ENCODE measurements at places on chromosomes 13 and 19.
A peak's percentile ranks its signal among the peaks of the same experiment; 100 is the strongest.

DNA sequence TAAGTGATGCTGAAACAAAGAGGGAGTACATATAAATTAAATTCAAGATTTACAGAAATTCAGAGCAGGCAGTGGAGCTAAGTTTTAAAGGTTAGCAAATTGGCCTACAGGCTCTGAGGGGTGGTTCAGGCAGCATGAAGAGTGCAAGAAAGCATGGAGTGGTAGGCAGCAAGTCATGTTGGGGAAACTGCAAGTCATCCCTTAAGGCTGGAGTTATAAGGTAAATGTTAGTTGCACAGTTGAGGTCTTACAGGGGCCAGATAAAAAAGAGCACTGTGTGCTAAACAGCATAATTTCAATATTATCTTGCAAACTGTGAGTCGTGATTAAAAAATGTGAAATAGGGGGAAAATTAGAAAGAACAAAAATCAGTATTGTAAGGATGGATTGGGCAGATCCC is 106.2 kb downstream of the VWA8 start:
- no peak for DNase-seq

DNA sequence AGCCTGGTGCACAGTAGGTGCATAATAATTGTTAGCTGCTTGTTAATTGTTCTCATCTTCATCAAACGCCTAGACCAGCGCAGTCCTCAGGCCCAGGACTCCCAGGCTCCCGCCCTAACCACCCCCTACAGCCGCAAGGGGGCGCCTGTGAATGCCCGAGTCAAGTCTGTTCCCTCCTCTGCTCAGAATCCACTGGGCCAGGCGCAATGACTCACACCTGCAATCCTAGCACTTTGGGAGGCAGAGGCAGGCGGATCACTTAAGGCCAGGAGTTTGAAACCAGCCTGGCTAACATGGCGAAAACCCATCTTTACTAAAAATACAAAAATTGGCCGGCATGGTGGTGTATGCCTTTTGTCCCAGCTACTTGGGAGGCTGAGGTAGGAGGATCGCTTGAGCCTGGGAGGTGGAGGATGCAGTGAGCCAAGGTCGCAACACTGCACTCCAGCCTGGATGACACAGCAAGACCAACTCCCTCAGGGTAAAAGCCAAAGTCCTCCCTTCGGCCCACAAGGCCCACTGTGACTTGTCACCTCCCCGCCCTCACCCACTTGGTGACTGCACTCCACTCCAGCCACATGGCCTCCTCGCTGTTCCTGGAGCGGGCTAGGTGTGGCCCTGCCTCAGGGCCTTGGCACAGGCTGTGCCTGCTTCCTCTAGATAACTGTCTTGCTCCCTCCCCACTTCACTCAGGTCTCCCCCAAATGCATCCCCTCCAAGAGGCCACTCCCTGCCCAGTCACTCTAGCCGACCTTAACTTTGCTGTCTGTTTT is 9.1 kb downstream of the ZNF653 start:
- no peak for DNase-seq

DNA sequence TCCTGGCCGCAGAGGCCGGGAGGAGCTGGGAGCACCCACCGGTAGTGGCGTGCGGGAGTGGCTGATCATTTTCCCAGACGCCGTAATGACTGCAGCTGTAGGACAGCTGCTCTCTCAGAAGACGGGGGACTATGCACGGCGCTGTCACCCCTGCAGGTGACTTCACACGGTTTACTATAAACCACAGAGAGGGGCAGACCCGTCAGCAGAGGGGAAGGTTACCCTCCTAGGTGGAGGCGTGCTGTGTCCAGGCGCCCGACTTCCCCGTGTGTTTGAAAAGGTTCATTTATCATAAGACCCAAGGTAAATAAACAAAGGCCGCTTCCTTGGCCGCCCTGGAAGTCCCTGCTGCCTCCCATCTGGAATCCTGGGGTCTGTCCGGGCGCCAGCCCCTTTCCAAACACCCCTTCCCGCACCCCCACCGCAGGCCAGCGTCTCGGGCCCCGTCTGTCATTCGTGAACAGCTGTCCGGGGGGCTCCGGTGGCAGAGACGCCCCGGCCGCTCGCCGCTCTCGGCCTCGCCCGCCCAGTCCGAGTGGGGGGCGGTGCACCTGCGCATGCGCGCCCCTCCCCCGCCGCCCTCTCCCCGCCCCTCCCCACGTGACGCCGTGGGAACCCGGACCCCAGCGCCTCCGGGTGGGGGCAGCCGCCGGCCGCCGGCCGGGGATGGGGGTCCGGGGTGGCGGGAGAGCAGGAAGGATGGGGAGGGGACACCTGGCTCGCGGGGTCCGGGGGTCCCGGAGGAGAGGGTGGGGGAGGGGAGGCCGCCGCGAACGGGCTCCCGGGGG is 915 bp downstream of the SHC2 start:
- peak; percentile 43 for DNase-seq

DNA sequence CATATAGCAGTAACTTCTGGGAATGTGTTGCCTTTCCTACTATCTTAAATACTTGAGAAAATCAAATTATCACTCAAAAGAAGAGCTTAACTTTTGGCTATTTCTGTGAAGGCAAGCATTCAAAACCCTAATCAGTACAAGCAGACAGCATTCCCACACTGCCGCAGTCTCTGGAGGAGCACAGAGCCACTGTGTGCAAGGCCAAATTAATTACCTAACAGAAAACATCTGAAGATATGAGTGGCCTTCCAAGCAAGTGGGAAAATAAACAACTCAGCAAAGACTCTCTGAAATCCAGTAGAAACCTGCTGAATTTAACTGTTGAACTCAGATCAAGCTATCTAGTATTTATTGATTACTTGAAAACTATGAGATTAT is 68.2 kb downstream of the COL4A1 start:
- no peak for DNase-seq

- no peak for DNase-seq
These were observed 1.9 kb downstream of the PTPRS start for GRCh38 chr19:5338656-5339197.

DNA sequence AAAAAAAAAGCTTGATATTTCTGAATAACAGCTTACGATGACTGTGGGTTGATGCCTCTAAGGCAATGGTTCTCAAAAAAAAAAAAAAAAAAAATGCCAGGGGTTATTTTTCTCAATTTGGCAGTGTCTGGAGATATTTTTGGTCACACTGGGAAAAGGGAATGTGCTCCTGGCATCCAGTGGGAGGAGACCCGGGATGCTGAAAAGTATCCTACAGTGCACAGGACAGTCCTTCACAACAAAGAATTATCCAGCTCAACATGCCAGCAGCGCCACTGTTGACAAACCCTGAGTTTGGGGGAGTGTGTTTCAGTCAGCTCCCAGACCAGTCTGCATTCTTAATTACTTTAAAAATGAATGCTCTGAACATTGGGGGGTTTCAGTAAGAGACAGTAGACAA is 54.5 kb downstream of the FLT3 start:
- no peak for DNase-seq

DNA sequence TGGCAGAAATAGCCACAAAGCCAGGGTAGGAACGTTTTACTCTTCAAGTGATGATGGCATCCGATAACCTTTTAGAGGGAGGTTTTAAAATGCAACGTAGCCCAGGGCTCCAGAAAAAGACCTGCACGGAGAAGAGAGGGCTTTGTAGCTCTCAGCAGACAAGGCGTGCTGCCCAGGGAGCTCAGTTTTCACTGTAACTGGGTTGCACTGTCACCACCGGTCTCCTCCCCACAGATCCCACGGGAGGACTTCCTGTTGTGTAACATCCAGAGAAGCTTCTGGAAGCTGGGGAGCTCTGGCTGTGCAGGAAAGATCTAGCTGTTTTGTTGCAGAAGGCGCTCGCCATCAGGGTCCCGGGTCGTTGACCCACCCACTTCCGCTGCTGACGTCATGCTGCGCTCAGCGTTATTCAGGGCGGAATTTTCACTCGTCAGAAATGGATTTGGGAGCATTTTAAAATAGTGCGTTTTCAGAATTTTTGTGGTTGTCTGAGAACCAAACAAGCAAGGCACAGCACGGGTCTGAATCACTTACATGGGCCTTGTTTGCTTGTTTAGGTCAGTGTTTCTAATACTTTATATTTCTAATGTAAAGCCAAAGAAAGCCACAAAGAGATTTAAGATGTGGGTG is 50.8 kb downstream of the ATP11A start:
- DNase-seq: no peak

DNA sequence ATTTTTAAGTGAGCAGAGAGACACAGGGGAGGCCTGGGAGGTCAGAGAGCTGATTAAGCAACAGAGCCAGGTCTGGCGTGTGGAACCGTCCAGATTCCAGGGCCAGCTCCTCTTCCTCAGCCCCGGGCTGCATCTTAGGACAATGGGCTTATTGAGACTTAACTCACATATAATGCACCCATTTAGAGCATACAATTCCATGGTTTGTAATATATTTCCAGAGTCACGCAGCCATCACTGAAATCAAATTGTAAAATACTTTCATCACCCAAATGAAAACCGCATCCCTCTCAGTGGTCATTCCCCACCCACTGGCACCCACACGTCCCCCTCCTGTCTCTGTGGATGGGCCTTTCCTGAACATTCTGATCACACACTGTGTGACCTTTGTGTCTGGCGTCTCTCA is 2.1 kb upstream of the HMG20B start:
- DNase-seq: no peak

DNA sequence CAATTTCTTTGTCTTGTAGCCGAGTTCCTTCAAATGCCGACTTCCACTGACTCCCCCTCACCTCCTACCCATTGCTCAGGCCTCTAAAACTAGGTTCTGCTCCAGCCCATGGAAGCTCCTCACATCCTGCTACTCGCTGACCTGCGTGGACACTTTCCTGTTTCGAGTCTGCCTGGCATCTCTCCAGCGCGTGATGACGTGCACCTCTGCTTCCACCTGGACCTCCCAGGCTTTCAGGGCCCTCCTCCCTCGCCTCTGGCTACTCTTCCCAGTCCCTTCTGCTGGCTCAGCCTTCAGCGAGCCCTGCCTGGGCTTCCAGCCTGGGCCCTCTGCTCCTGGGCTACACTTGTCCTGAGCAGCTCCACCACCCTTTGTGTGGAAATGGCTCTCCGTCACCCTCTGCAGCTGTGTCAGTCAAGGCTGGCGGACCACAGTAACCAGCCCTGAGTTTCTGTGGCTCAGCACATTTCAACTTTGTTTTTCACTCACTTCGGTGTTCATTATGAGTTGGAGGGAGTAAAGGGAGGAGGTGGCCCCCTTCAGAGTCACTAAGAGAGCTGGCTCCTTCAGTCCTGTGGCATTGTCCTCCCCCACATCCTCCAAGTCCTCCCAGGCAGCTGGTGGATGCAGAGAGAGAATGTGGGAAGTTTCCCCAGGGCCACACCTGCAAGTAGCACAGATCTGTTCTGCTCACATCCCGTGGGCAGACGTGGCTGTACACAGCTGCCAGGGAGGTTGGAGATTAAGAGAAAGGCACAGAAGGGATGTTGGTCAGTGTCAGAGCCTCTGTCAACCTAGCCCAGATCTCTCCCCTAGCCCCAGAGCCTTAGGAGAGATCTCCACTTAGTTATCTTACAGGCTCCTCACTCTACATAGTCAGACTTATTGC is 49.4 kb downstream of the SERP2 start:
- no peak for DNase-seq

- no peak for DNase-seq
These were observed 2.3 kb downstream of the PODNL1 start for GRCh38 chr19:13935765-13936510.

DNA sequence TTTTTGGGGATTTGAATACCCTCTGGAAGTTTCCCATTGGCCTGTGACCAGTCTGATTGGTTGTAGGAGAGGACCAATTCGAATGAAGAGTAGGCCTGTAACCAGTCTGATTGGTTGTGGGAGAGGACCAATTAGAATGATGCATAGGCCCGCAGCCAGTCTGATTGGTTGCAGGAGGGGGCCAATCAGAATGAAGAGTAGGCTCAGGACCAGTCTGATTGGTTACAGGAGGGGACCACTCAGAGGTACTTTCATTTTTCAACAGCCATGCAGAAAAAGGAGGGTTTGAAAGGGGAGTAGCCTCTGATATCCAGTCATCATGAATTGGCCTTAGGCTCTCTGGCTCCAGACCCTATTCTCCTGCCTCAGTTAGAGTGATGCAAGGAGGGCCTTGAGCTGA is 30.4 kb upstream of the SLC1A5 start:
- no peak for DNase-seq

DNA sequence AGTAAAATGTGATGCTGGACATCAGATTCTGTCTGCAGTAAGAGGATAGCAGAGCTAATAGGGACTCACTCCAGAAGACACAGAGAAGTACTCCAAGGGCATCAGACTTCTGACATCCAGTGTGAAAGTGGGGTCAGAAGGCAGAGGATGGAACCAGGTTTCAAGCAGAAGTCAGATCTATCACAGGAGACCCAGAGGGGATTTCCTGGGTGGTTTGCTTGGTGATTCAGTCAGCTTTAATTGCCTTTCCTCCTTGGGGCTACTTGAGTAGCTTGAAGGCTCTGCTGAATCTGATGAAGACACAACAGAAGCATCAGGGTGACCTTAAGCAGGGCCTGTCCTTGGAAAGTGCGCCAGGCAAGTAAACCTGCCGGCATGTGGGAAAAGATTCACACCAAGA is 300.6 kb downstream of the COG6 start:
- DNase-seq: no peak
